Upper lobe of right lung (tissue), 1 donor: ENCODE measurements at places on chromosomes 16 and 17.

GRCh38 chr17:48577330-48577945, 712 bp downstream of the HOXB4 start:
- no peak for DNase-seq

DNA sequence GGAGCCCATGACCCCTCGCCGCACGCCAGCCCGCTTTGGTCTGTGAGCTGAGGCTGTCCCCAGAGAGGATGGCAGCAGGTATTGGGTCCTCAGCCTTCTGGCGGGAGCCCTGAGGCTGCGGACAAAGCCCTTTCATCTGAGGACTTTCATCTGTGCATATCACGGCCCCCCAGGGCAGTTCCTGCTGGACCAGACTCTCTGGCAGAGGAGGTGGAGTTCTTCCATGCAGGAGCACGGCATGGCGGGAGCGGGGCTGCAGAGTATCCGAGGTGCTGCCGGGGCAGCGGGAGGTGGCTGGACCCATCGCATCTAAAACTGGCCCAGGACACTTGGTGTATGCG, 18.8 kb downstream of the DHX38 start:
- DNase-seq = no peak

DNA sequence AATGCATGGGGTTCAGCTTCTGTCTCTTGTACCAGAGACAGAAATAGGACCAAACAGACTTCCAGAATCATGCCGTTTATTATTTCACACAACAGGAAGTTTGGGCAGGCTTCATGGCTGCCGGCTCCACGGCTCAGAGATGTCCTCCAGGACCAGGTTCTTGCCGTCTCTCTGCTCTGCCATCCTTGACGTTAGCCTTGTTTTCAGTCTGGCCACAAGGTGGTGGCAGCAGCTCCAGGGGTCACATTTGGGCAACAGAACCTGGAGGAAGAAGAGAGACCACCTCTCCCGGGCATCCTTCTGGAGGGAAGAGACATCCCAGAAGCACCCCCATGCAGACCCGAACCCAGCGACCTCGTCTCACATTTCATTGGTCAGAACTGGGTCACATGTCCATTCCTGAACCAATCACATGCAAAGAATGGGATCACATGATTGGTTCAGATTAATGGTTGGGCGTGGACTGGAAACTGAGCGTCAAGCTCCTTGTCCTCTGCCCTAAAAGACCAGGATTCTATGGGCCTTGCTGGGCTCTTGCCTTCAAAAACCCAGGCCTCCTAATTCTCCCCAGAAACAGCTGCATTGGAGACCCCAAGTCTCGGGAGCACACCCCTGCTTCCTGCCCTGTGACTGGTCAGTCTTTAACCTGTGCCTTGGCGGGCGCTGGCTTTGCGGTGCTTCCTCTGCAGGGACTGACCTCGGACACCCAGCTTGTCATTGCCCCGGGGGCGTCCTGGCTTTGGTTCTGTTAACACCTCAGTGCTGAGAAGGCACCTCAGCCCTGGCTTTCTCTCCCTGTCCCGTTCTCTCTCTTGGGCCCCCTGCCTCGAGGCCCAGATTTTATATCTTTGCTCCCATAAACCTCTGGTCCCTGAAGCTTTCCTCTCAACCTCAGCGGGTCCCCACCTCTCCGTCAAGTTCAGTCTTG, 63.3 kb downstream of the IRF8 start:
- no peak for DNase-seq

GRCh38 chr17:40916366-40916765, 21.1 kb downstream of the KRT23 start:
- no peak for DNase-seq

DNA sequence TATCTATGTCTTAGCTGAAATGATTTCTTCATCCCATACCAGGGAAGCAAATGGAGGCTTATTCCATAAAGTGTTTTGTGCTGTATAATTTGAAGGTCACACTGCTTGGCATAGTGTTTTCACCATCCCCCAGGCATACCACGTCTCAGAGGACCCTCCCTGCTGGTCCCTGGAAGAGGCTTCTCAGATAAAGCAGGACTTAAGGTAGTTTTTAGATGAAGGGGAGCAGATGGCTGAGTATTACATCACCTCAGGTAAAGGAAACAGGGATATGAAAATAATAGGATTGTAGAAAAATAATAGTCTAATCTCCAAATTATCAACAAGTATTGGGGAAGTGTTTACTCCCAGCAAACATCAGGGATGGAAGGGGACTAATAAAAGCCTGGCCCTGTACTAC, 7.3 kb upstream of the SMG1 start:
- no peak for DNase-seq

DNA sequence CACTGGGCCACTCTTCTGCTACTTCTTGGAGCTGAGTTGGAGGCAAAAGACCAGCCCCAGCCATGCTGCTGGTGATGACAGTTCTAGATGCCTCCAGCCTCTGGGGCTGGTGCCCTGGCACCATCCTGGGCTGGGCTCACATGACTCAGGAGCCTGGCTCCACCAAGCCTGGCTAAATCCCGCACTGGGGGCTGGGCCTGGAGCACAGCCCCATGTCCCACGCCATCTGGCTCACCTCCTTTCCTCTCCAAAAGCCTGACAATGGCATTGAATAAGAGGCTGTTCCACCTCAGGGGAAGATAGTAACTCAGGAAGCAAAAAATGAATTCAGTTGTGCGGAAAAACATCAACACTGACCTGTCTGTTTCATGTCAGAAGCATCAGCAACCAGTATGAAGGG, 45.1 kb upstream of the MTSS2 start:
- DNase-seq = no peak

- no peak for DNase-seq
These were observed 84.2 kb downstream of the KCNJ12 start for GRCh38 chr17:21460358-21460757.

DNA sequence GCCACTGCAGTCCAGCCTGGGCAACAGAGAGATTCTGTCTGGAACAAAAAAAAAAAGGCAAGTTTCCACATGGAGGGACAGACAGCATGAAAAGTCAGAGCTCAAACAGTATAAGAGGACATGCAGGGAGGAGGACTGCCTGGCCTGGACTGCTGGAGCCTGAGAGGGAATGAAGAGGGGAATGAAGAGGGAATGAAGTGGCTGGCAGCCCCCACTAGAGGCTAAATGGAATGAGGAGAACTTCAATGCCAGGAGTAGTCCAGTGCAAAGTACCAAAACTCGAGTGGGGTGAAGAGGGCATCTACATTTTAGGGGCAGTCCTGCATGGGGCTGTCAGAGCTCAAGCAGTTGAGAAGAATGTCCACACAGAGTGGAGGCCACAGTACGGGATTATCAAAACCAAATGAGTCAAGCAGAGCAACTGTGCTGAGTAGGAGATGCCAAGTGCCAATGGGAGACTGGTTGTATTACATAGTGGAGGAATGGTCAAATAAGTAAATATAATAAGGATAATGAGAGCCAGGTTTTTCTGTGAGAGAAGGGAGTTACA, 22.9 kb downstream of the IKZF3 start:
- no peak for DNase-seq

- no peak for DNase-seq
These were observed 23.7 kb downstream of the CDH1 start for GRCh38 chr16:68760671-68761275.

DNA sequence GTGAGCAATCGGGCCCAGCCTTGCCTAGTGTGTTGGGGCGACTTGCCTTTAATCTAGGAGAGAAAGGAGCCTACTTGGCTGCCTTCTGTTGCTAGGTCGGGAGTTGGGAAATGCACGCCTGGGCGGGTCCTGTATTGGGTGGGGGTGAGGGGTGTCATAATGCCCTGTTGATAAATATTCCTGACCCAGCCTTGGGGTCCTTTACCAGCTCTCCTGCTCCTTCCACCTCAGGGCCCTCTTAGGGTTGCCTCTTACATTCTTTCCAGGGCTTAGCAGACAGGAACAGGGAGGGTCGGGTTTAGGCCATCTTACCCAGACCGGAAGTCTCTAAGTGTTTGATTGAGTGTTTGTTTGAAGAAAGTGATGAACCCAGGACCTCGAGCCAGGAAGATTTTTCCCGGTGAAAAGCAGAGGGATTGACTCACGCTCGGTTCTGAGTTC, 112.9 kb downstream of the SEC14L1 start:
- peak; percentile 75 for DNase-seq

DNA sequence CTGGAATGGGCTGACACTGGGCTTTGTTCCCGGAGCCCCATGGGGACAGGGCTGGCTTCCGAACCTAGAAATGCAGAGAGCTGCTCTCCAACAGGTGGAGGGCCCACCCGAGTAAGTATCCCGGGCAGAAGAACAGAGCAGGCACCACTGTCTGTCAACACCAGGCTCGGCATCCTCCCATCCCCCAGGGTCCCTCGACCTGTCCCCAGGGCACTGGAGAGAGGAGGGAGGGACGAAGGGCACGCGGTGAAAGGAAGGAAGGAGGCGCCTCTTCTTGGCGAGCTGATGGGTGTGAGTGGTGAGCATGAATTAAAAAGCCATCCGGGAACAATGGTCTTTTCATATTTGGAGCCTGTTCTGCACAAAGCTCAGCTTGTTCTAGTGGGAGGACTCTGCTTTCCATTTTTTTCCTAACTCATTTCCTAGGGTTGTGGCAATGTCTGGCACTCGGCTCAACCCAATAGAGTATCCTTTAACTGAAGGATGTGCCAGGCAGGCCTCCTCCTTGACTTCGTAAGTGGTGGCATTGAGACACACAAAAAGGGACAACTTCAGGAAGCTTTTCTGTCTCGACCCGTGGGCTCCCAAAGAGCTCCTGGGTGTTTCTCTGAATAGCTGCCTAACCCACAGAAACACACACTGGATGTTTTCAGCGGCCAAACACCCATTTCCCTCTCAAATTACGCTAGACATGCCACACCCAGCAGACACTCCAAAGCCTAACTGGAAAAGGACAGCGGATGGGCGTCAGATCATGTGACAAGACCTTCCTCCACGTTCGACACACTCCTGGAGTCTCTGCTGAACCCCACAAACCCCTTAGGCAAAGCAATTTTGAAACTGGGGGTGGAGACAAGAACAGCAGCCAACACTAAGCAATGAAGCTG, 47.7 kb downstream of the ZFHX3 start:
- peak; percentile 55 for DNase-seq

DNA sequence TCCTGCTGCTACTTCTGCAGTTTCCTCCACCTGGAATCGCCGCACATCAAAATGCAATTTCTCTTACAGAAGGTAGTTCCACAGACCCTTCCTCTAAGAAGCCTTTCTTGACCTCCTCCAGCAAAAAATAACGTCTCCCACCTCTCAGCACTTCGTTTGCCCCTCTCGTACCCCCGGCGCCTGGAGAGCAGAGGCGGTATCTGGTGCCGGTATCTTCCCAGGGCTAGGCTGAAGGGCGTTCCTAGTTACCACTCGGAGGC, 482 bp downstream of the DCTPP1 start:
- DNase-seq = no peak

DNA sequence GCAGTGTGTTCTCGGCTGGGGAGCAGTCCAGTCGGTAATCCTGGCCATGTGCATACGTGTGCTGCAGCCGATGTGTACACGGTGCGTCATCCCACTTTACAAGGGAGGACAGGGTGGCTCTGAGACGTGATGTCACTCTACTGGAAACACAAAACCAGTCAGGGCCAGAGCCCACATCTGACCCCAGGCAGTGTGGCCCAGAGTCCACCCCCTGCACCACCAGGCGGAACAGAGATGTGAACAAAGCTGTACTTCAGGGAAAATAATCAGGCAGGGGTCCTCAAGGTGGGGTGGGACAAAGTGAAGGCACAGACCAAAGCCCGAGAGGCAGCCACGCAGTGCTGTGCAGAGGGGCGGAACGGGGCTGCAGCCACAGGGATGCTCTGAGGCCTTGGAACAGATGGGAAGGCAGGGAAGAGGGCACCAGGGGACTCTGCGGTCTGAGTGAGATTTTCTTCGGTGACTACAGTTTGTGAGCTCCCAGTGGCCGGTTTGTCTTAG, 181.5 kb downstream of the ZNF423 start:
- DNase-seq = no peak

GRCh38 chr16:50160495-50161164, 7.5 kb downstream of the TENT4B start:
- no peak for DNase-seq

DNA sequence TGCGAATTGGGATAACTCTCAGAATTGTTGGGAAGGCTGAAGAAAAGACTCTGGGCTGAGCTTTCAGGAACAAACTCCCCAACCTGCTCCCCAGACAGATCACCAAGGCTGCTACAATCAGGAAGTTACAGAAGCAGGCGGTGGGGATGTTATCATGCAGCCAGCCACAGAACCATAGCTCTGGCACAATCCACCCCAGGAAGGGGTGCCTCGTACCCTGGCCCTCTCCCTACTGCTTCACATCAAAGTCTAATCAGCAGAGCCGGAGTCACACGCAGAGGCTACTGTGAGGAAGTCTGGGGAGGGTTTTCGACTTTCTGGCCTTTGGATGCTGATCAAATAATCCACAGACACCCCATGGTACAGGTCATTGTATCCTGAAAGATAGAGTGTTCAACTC, 86.8 kb downstream of the NTN1 start:
- DNase-seq = no peak

DNA sequence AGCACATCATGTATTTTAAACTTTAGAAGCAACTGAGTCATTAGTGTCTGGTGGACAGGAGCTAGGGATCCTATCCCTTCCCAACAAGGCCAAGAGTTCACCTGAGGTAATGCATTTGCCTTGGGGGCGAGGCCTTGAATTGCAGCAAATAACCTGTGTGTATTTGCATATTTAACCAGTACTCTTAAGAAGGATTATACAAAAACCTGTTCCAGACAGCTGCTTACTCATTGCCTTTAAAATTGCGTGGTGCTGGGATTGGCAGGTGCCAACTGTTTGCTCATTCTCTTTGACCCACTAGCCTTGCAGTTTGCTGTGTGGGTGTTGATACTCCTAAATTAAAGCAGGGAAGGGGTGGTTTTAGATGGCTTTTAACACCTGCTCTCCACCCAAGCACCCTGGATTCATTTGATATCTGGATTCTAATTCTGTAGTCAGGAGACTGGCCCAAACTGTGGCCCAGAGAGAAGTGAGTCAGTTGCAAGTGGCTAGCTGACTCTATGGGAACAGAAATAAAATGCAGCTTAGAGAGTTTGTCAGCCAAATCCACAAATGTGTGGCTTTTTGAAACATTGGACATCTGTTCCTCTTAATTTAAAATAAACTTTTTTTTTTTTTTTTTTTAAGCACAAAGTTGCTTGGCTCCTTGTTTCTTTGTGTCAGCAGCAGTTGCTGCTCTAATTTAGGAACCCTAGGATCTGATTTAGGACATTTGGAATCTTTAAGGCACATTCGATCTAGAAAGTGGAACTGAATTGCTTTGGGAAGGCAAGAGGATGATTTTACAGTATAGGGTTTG, 46.9 kb downstream of the TUBD1 start:
- no peak for DNase-seq
